A673 (cell line): ENCODE measurements at places on chromosomes 6 and 20.

- no peak for DNase-seq
Observed at GRCh38 chr20:11814267-11814666, 103.4 kb upstream of the BTBD3 start.

DNA sequence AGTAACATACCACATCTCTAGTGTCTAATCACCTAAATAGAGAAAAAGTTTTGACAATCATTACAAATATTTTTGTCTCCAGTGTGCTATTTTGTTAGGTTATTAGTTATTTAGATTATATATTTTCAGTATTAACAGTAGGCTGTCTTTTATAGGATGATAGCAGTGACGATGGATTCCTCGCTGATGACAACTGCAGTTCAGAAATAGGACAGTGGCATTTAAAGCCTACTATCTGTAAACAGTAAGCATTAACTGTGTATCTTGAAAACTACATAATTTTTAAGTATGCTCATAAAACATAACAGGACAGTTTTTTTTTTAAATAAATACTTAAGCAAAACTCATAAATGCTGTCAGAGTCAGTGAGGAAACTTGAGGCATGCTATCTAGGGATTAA is 37.9 kb upstream of the MYO6 start:
- no peak for DNase-seq

GRCh38 chr20:48025661-48026060 is 240.4 kb upstream of the SULF2 start:
- no peak for DNase-seq

GRCh38 chr6:43723737-43724295 is 36.2 kb upstream of the MRPS18A start:
- peak; percentile 73 for DNase-seq

- no peak for DNase-seq
Observed at GRCh38 chr20:48220033-48220633, 434.9 kb upstream of the SULF2 start.

GRCh38 chr6:115544765-115545671 is 515.7 kb downstream of the FRK start:
- DNase-seq: peak; percentile 28
